ENCODE measurements at places on chromosomes 5 and 9. TPM values are rescaled to one million over a fixed set of nuclear protein-coding genes. Genes with fewer than 3 reads are reported as not detected.

Gene NTRK2
- total RNA-seq: 1.5 TPM

Gene TAF11L5
- total RNA-seq: not detected

Gene DOK3
- 2.3 TPM for total RNA-seq

Gene RNF130
- total RNA-seq: 36.6 TPM

Gene IFNA8
- not detected for total RNA-seq

Gene RASGRF2
- 0.18 TPM for total RNA-seq
